ENCODE measurements at places on chromosomes 12 and 14.

DNA sequence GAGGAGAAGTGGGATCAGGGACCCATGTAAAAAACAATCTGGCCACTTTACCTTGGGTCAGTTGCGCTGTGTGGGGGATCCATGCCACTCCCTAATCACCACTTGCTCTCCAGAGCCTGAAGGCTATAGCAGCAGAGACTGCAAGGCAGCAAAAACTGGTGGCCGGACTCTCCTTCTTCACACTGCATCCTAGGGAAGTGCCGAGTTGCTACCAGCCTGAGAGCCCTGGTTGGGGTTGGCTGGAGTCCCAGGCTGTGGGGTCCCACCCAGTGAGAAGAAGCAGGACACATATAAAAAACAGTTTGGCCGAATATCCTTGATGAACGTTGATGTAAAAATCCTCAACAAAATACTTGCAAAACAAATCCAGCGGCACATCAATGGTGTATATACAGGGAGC lies 341.2 kb downstream of the AEBP2 start:
- DNase-seq, result no peak

GRCh38 chr12:121958541-121959240 lies 40.3 kb downstream of the CFAP251 start:
- no peak for DNase-seq

GRCh38 chr12:103161582-103162362 lies 204.3 kb downstream of the ASCL1 start:
- no peak for DNase-seq

DNA sequence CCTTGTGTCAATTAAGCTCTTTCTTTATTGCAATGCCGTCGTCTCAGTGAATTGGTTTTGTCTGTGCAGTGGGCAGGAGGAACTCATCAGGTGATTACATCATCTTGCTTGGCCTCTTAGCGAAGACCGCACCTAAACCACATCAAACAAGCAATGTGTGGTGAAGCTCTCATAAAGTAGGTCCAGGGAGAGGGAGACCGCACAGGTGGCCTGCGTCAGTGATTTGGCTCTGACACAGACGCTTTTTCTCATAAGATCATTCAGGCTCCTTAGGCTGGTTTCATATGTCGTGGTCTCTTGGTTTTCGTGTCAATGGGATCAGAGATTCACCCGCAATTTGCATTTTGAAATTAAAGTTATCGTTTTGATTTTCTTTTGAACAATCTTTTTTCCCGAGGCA lies 6.7 kb upstream of the TESC start:
- no peak for DNase-seq

- no peak for DNase-seq
Observed at GRCh38 chr12:53299101-53299453, 418 bp upstream of the MYG1 start.
